ENCODE measurements at places on chromosomes 6 and 20.

- no peak for DNase-seq
Measured at GRCh38 chr6:84278321-84278998, 51.0 kb upstream of the CEP162 start.

GRCh38 chr6:16168121-16168520 lies 39.2 kb downstream of the MYLIP start:
- DNase-seq = no peak

DNA sequence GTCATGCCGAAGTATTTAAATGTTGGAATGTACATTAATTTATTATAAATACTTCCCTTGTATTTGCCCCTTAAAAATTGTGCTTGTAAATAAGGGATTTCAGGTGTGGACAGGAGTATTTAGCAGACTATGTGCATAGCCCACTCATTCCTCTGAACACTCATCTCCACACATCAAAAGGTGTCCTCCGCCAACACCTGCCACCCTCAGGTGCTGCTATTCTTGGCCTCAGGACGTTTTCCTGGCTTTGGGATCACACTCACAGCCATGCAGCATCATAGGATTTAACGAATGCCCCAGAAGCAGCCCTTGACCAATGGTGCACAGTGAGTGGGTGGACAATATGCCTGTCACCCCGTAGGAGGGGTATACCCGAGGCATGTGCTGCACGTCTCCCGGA lies 230.9 kb downstream of the ZNF217 start:
- DNase-seq = no peak

- peak; percentile 37 for DNase-seq
Measured at GRCh38 chr20:63686492-63687321, 9.7 kb upstream of the TNFRSF6B start.

DNA sequence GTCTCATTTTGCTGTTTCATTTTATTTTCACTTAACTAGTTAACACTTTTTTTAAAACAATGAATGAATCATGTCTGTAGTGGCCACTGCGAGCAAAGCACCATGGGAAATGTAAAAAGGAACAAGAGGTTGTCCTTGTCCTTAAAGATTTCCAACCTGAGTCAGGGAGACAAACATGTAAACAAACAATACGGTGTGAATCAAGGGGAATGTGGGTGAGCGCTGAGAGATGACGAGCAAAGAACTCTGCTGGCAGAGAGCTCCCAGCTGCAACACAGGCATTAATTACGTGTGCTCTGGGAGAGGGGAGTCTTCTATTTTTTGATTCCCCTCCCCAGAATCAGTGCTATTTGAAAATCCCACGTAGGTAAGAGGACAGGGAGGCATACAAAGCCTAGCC lies 84.3 kb downstream of the ATXN1 start:
- DNase-seq = no peak

DNA sequence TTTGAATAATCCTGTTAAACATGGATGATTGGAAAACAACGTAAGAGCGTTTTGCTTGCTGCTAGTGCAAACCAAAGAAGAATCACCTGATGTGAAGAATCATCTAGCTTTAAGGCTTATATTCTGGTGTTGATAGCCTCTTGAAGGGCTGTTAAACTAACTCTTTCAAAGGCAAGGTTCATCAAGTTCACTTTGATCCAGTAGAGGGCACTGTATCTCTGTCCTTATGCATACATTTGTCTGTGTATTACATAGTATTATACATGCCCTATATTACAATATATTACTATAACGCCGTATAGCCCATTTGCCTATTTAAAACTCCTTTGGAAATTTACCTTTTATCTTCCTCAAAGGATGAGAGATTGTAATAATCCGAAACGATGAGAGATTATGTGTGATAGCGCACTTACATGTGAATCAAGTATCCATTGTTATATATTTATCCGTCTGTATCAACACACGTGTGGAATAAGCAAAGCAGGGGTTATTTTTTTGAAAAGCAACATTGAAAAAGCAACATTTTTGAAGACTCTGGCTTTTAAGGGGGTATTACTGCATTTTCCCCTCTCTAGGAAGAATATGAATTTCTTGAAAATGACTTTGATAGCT lies 50.8 kb upstream of the NRN1 start:
- DNase-seq = peak; percentile 47

- DNase-seq = no peak
Measured at GRCh38 chr6:111628142-111628850, 22.6 kb upstream of the TRAF3IP2 start.

GRCh38 chr6:13654496-13654895 lies 39.4 kb downstream of the NOL7 start:
- DNase-seq = no peak

DNA sequence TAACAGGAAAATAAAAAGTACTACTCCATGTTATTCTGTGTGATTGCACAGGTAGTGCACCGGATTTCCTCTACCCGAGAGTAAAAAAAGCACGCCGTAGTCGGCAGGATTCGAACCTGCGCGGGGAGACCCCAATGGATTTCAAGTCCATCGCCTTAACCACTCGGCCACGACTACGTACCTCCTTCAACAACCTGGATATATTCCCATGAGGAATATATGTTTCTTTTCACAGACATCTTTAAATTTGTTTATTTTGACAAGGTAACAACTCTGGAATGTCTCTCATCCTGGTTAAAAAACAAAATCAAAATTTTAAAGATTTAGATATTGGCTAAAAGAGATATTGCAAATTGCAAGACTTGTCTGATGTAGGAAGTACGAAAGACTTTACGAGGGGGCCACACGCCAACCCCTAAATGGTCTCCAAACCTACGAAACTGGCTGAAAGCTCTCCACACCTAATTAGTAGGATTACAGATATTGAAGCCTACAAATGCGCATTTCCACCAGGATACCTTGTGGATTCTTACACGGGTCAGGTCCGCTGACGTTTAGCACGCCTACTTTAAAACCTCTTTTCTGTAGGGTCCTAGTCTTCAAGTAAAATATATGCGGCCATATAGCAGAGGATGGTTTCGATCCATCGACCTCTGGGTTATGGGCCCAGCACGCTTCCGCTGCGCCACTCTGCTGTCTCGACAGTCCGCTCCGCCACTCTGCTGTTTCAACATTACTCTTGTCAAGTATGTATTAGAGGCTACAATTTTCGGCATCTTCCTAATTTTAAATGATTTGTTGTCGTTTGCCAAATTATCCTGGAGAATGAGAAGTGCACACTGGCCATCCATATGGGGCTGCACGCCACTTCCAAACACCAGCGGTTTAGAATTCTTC lies 52.2 kb upstream of the BTN3A2 start:
- peak; percentile 94 for DNase-seq

GRCh38 chr20:18001131-18001921 lies 32.5 kb downstream of the MGME1 start:
- no peak for DNase-seq

DNA sequence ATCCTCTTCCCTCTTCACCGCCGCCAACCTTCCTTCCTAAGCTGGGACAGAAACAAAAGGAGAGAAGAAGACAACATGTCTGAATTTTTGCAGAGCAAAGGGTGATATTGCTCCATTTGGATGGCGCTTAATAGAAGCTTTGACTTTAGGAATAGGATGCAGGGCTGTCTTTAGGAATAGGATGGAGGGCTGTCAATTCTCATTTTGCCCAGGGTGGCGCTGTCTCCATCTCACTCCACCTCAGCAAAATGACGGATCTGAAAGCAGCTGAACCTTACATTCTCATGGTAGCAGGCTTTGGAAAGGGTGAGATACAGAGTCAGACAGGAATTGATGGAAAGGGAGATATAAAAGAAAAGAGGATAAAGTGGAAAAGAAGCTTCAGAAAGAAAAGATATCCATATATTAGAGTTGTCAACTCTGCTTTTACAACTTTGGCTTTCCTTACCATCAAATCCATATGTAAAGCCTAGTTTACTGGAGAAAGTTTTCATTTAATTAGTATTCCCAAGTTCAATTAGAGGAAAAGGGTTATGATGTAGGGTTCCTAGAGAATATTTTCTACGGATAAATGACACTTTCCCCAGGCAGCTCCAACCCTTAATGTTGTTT lies 2.4 kb downstream of the MTCL3 start:
- DNase-seq = peak; percentile 76

DNA sequence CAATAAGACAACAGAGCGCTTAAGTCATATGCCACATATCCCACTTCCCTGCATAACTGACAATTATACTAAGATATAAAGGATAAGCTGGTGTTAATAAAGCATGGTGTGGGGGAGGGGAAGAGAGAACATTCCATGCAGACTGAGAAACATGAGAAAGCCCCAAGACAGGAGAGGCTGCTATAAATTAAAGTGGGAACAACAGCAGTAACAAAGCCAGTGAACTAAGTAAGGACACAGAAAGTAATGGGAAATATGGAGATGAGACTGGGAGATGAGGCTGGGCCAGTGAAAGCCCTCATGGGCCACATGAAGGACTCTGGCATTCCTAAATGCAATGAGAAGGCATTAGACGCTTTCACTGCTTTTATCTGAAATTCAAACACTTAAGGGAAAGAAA lies 41.3 kb downstream of the SESN1 start:
- DNase-seq = no peak

DNA sequence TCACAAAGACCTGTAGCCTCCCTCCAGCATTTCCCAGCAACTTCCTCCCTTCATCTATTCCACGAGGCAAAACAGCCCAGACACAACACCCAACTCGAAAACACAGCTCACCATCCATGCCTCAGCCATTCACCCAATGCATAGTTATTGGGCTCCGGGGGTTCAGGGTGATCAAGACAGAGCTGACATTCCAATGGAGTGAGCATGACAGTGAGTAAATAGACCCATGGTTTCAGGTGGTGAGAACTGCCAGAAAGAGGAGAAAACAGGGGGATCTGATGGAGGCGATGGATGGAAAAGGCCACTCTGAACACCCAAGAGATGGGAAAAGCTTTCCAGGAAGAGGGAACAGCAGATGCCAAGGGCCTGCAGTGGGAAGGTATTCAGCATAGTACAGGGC lies 5.9 kb downstream of the CASS4 start:
- no peak for DNase-seq

- DNase-seq = no peak
Measured at GRCh38 chr6:104995989-104996617, 39.2 kb downstream of the LIN28B start.

GRCh38 chr6:56677559-56677958 lies 34.9 kb upstream of the DST start:
- no peak for DNase-seq

- no peak for DNase-seq
Measured at GRCh38 chr6:123564361-123564760, 72.4 kb downstream of the TRDN start.

- DNase-seq = peak; percentile 90
Measured at GRCh38 chr20:43955062-43955749, 40.6 kb downstream of the TOX2 start.

- no peak for DNase-seq
Measured at GRCh38 chr6:125552819-125553218, 196.6 kb upstream of the HEY2 start.

DNA sequence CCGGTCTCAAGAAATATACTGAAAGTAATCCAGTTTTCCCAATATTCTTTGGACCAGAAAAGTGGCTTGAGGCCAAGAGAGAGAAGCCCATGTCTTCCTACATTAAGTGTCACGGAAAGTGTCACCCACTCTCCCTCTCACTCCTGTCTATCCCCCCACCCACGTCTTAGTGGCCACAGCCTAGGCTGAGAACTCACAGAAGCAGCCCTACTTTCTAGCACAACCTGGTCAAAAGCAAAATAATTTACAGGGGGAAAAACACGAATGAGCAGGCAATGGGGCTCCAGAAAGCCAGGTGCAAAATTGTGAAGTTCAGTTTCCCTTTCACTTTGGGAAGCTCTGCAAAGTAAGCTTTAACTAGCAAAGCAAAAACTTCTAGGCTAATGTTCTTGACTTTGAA lies 118.0 kb downstream of the OPRM1 start:
- peak; percentile 11 for DNase-seq

DNA sequence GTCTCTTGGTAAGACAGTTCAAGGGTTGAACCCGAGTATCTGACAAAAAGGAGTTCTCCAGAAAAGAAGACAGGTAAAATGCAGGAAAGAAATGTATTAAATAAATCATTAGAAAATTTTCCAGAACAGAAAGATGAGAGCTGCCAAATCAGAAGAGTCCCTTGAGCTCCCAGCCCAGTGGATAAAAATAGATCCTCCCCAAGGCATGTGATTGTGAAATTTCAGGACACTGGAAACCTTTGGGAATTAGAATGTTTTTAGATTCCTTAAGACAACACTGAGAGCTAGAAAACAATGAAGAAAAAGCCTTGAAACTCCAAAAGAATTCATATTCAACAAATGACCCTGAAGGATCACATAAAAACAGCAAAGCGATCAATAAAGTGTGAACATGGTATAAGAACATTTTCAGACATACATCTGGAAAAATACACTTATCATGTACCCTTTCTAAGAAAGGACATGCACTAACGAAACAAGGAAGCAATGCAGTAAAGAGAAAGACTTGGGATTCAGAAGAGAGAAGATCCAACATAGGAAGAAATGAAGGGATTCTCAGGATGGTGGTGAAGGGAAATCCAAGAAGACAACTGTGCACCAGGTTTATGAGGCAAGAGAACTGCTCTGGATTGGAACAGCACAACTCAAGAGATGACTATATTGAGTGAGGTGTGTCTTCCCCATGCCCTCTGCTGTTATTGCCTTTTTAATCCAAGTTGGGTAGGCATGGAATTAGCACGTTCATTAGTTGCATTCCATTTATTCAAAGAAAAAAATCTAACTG lies 390.4 kb downstream of the SYNE1 start:
- no peak for DNase-seq

DNA sequence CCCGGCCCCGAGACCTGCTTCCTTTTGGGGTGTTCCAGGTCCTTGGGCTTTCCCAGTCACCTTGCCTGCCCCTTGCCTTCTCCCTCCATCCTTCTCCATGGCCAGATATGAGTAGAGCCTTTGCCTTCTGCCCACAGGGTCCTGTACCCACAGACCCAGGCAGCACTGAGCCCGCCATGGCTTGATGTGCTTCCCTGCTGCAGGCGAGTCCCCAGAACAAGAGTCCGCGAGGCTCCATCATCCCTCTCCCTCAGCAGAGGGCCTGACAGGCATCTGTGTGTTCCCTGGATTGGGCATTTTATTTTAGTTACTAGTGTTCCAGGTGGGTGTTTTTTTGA lies 21.9 kb downstream of the PYGB start:
- no peak for DNase-seq

- DNase-seq = no peak
Measured at GRCh38 chr6:163955096-163955495, 540.6 kb downstream of the QKI start.

DNA sequence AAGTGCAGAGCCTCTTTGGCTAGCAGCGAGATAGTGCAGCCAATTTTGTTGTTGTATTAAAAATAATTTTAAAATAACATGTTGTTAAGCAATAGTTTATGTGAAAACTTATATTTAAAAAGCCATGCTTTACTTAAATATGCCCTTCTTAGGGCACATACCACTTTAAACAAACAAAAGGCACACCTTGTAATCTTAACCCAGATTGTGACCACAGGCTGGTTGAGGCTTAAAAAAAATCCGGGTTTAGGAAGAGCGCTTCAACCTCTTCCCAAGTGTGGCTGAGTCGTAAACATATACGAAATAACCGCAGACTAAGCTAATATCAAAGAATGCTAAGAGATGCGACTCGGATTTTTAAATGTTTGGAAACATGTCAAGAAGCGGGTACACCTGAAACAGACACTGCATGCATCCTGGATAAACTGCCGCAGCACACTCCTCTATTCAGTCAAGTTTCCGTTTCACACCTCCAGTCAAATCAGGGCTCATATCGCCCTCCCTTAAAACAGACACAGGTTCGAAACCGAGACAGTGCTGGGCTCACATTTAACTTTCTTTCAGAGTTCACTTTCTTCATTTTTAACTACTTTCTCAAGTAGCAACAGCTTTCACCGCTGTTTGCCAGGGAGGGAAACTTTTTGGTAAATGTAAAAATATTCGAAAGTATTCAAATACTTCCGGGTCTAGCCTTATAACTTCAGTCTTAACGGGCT lies 1.5 kb downstream of the DEK start:
- peak; percentile 84 for DNase-seq

Measured in activated CD4-positive, alpha-beta T cell treated with anti-CD3 and anti-CD28 coated beads, Interleukin-2, Interleukin-6, amounts not matched to agents 100 ng/mL and 50 ng/mL, durations not matched to agents 16 hours and 8 hours (primary cell).